Effector memory CD4-positive, alpha-beta T cell (primary cell): ENCODE measurements at places on chromosomes 4 and X.

DNA sequence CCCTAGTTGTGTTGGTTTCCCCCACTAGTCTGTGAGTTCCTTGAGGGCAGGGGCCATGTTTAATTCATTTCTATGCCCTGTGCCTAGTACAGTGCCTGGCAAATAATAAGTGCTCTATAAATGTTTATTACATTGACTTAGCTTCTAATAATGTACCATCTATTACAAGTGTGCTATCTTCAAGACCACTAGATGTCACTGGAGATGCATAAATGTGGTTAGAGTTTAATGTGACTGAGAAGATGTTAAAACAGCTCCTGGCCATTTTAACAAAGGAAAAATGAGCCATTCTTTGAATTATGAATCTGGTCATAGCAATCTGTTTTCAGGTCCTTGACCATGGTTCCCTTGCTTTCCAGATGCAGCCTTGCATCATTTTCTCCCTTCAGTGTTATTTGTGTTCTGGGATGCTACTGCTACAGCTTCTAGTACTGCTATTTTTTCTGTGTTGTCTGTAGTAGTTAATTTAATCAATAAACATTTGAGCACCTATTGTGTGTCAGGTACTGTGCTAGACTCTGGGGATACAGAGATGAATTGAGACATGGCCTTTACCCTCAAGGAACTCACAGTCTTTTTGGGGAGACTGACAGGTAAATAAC is 43.2 kb downstream of the SLC9A6 start:
- DNase-seq: no peak

GRCh38 chr4:35228313-35228712 is 1016.0 kb downstream of the ARAP2 start:
- no peak for DNase-seq

GRCh38 chr4:114782415-114783214 is 184.0 kb downstream of the UGT8 start:
- no peak for DNase-seq

DNA sequence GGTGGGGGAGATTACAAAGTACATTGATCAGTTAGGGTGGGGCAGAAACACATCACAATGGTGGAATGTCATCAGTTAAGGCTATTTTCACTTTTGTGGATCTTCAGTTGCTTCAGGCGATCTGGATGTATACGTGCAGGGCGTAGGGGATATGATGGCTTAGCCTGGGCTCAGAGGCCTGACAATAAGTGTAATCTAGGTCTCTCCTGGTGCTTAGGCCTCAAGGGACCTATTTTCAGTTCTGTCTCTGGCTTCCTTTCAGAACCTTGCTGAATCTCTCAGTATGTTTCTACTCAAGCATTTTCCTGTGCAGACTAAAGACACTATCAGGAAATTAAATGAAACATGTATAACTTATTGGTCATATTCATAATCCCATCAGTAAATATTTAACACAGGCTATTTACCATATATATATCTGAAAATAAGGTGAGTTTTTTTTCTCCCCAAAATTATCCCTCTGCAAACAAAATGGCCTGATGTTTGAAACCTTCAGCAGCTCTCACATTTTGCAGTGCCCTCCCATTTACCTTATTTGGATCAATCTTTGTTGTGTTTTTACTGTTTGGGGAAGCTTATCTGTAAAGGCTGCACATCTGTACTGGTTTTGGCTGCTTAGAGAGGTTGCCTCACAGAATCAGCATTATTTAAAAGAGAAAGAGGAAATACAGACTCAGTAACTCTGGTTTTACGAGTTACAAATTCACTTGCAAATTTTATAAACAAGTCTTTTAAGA is 2.3 kb upstream of the ZCCHC4 start:
- no peak for DNase-seq

DNA sequence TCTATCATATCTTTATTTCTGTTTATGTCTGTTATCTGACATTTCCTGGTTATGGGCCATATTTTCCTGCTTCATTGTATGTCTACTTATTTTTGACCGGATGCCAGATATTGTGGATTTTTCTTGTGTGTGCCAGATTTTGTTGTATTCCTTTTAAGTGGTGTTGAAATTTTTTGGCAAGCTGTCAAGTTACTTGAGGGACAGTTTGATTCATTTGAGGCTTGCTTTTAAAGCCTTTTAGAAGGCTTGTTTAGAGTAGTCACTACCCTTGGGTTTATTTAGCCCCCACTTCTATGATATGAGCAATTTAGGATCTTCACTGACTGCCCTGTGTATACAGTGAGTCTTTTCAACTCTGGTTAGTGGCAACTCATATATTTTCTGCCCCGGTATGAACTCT is 29.2 kb upstream of the NPY2R start:
- DNase-seq: no peak

DNA sequence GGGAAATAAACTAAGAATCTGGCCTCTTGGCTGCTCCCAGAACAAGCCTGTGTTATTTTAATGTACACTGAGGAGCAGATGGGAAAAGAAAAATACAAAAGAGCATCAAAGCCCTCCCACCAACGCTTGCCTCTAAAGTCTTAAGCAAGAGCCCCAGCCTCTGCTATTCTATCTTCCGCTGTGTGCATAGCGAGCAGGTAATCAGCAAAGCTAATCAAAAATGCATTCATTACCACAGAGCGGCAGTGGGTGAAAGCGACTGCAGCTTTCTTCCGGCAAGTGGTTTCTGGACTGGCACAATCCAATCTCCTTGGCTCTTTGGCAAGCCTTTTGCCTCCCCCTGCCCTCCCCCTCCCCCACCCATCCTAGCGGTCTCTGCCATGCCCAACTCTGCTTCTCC is 13.5 kb upstream of the GRIA3 start:
- no peak for DNase-seq

- no peak for DNase-seq
Measured at GRCh38 chr4:152117520-152117919, 356.7 kb upstream of the GATB start.

GRCh38 chr4:70778888-70779422 is 57.2 kb downstream of the RUFY3 start:
- DNase-seq: no peak

GRCh38 chrX:118652717-118653116 is 74.7 kb upstream of the IL13RA1 start:
- no peak for DNase-seq

GRCh38 chr4:117692538-117692937 is 341.7 kb upstream of the NDST3 start:
- no peak for DNase-seq

DNA sequence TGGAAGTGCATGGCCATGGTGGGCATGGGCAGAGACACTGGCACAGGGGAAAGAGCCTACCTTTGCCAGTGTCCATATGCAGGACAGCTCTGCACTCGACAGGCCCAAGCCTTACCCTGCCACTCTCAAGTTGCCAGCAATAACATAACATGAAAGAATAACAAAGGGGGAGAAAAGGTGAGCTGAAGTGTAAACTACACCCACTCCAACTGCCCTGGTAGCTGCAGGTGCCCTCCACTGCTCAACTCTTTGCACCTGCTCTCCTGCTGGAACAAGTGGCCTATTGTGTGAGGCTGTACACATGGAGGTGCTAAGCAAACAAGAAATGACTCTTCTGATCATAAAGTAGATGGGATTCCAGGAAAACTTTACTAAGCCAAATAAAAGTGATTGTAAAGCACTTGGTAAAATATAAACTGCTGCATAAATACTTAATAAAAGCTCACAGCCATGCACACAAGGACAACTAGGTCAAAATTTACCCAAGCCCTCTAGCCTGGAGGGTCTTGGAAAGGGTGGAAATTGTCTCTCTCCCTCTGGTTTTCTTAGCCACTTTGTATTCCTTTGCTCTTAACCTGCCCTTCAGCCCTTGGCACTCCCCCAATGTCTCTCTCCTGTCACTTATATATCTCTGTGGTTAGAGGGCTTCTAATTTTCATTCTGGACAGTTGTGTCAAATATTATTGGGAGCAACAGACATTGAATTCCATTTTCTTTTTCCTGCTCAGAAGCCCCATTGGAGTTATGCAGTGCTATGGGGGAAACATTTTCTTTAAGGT is 261.2 kb upstream of the GPC4 start:
- DNase-seq: no peak

GRCh38 chr4:128450326-128451120 is 162.9 kb upstream of the PGRMC2 start:
- DNase-seq: no peak

- no peak for DNase-seq
Measured at GRCh38 chrX:115058276-115058675, 40.9 kb upstream of the IL13RA2 start.

DNA sequence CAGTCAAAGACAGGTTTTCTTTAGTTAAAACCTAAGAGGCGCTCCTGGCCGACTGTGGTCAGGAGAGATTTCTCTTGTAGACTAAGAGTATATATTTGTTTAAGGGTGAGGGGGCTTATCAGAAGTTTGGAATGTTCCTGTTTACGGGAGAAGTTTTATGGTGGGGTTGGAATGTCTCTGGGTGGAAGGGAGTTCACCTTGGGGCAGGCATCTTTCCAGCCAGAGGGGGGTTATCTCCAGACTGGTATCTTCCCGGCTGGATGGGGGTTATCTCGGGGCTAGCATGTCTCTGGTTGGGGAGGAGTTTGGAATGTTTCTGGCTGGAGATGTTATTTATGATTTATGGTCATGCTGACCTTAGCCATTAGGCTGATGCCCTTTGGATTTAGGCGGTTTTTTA is 116.0 kb downstream of the COX7B2 start:
- no peak for DNase-seq

- no peak for DNase-seq
Measured at GRCh38 chrX:153628129-153628528, 18.9 kb upstream of the DUSP9 start.

DNA sequence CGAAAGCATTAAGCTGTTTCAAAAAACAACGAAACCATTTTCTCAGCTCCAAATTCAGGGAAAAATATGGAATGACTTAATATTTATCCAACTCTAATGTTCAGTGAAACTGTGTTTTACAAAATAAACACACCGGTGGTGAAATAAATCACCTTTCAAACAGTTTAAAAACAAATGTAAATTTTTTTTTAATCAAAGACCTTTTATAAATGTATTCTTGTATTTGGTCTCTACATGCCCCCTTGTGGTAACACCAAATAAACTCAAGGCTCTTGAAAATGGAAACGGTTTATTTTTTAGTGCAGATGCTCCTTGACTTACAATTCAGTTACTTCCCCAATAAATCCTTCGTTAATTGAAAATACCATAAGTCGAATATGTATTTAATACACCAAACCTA is 45.8 kb upstream of the ITM2A start:
- no peak for DNase-seq
